ENCODE measurements at places on chromosomes 4 and X.

GRCh38 chrX:53262189-53262917 lies 19.0 kb downstream of the IQSEC2 start:
- DNase-seq, result no peak

- DNase-seq, result no peak
Measured at GRCh38 chr4:3096202-3096601, 21.7 kb downstream of the HTT start.

- no peak for DNase-seq
Measured at GRCh38 chrX:134452596-134452995, 7.4 kb upstream of the HPRT1 start.

DNA sequence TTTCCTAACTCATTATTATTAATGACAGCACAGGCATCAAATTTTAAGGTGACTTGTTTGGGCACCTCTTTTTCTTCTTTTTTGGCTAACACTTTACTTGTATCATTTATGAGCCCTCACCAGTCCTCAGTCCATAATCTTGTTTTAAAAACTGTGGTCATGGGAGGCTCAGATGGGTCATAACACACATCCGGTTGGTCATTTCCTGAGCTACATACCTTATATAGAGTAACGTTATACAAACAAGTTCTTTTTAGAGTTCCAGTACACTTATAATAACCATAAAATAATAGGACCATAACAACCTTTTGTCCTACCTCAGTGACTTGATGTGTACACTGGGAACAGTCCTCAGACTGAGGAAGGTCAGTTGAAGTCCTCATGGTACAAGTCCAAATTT lies 21.1 kb upstream of the PLS3 start:
- no peak for DNase-seq

DNA sequence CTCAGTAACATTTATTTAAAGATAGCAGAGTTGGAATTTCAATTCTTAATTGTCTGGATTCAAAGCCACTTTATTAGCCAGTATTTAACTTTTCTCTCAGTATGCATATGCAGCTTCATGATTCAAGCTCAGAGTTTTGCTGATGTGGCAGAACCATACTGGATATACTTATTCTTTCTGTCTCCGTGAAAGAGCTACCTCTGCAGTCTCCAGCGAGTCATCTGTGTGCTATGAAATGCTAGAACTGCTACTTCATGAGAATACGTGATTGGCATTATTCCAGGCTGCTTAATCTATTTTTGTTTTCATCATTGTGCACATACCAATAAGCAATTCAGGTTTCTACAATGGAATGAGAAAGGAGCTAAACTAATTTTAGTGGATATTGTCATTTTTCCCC lies 743.7 kb downstream of the C4orf33 start:
- DNase-seq, result no peak

DNA sequence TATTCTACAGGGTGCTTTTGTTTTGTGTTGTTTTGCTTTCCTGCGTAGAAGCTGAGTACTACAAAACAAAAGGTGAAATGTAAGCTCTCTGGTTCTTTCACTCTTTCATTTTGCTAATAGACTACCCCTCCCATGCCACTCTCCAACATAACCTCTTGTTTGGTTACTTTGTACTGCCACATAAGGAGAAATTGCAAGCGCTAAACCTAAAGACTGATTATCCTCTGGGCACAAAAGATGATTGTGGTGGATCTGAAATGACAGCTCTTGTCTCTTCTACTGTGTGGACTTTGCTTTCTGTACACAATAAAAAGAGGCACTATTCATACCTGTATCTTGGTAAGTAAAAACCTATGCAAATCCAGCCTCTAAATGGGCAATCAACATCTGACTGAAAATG lies 5.3 kb downstream of the MBNL3 start:
- no peak for DNase-seq

DNA sequence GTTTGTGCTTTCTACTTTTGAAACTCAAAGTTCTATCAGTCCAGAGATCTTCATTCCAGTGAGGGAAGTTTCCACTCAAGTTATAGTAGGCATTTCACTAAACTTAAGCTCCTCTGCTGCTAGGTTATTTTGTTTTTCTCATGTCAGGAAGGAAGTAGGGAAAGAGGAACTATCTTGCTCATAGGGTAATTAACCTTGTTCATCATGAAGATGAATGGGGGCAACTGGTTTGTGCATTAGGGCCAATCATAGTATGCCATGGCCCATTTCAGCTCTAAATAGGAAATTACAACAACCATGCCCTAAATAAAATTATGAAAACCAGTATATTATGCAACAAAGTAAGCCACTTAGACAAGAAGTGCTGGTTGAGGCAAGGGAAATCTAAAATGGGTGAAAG lies 804.7 kb upstream of the NDST4 start:
- DNase-seq, result no peak

- no peak for DNase-seq
Measured at GRCh38 chr4:36332782-36333131, 51.3 kb downstream of the DTHD1 start.

DNA sequence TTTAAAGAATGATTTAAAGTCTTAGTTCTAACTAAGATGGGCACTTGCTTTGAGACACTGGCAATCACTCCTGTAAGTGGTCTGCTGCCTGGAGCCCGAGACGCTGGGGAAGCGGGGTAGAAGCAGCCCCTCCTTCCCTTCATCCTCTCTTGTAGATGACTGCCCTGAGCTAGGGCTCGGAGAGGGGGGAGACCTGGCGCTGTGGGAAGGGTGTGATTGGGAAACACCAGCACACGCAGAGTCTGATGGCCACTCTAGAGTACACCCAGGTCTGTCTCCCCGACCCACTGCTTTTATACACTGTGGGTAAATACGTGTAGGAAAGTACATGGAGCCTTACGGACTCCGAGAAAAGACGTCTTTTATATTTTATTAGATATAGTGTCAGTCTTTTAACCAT lies 24.0 kb downstream of the LRP2BP start:
- DNase-seq, result no peak

GRCh38 chr4:10079256-10079655 lies 37.3 kb downstream of the WDR1 start:
- DNase-seq, result no peak

DNA sequence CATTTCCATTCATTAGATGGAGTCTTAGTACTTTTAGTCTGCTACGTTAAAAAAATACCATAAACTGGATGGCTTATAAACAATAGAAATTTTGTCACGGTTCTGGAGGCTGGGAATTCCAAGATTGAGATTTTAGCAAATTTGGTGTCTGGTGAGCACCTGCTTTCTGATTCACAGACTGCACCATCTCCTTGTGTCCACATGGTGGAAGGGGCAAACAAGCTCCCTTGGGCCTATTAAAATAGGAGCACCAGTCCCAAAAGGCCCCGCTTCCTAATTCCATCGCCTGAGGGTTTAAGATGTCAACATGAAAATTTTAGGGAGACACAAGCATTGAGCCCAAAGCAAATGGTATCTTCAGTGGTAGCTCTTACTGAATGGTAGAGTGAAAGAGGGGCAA lies 120.5 kb upstream of the MAP9 start:
- no peak for DNase-seq

GRCh38 chr4:160825644-160826338 lies 1338.0 kb downstream of the FSTL5 start:
- no peak for DNase-seq

DNA sequence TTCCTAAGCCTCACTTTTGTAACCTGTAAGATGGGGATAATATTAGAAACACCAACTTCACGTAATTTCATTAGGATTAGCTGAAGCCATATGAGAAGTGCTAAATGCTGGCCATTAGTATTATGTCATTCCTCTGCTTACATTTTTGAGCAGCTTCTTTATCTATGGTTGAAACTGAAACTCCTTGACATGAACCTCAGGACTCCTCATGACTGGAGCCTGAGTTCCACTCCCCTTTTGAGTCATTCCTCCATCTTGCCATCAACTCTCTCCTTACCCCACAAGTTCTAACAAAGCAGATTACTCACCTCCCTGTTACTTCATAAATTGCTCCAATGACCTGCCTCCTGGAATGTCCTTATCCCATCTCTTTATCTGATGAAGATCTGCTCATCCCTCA lies 123.2 kb upstream of the KCNIP4 start:
- DNase-seq, result no peak

DNA sequence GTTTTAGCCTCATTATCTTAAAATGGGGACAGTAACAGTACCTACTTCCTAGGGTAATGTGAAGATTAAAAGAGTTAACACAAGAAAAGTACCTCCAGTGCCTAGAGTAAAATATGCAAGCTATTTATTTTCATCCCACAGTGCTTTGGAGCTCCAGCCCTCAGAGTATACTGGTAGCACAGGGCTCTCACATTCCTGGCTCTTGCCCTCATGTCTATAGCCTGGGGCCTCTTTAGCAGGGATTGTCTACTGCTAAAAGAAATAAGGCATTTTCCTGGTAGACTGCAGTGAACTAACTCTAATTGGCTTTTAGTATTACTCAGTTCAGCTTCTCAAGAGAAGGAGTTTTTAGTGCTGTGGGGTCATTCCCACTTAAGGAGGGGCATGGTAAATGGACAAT lies 60.8 kb downstream of the RRAGB start:
- no peak for DNase-seq

- peak; percentile 5 for DNase-seq
Measured at GRCh38 chr4:17197070-17197469, 298.6 kb upstream of the LDB2 start.

DNA sequence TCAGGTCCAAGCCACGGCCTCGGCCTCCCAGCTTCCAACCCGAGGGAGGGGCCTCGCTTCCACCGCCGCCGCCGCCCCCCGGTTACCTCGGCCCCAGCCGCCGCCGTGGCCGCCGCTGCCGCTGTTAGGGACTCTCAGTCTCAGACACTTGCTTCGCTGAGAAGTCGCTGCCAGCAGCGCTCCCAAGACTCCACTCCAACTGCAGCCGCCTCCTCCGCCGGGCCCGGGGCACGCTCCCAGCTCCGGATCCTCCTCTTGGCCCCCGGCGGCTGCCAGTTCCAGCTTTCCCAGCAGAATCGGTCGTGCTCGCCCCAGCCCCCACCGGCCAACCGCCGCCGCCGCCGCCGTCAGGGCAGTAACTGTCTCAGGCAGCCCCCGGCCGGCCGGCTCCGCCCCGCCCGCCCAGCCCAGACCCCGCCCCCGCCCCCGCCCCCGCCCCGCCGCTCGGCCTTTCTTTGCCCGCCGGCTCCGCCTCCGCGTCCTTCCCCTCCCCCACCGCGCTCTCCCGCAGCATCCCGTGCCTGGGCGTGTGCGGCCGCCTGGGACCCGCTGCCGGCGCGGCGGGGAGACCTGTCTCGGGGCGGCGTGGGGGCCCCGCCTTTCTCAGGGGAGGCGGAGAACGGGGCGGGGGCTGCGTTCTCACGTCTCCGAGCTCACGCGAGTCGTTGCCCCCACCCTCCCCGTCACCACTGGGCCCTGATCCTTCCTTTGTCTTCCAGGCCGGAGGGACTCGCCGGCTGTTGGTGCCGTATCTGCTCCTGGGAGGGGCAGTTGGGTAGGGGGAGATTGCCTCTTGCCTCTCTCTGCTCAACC lies at the start of gene ANKRD50:
ANKRD50 (minus strand) TSS at position 361 of the 813 bp plus-strand sequence. CDS start 2,221 bp downstream, outside the sequence.
- DNase-seq, result peak; percentile 83

DNA sequence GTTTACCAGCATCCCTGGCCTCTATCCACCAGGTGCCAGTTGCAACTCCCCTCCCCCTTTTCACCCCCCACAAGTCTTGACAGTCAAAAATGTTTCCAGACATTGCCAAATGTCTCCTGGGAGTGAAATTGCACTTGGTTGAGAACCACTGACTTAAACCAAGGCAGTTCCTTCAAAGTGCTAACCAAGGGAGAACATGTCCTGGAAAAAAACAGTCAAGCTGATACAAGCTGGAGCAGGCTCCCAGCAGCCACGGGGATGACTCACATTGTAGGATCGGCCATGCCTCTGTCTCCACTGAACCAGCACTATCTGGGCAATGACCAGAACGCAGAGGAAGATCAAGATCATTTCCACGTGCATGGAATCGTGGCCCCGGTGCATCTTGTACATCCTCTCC lies 11.4 kb downstream of the RNF175 start:
- DNase-seq, result no peak

DNA sequence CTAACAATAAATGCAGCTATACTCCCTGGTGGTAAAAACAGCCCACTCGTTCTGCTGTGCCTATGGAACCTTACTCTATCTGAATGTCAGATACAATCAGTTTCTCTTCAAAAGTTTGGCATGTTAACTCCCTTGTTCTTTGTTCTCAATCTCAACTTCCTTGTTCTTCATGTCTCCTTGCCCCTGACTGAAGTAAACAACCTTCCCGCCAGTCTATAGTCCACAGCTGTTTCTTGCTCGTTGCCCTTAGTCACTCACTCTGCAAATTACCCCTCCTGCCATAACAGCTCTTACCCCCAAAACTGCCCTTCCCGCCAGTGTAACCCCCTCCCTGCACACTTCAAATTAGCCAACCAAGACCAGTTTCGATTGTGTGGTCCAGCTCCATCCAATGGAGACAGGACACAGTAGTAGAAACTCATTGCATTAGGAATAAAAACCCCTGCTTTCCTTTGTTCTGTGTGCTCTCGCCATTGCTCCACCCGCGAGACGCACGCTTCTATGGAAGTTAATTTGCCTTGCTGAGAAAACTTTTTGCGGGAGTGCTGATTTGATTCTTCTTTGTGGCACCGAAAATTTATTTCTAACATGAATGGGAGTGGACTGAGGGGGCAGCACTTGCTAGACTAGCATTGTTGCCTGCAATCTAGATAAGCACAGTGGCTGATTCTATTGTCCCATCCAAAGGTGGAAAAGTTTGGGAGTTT lies 7.1 kb upstream of the GPR82 start:
- no peak for DNase-seq

DNA sequence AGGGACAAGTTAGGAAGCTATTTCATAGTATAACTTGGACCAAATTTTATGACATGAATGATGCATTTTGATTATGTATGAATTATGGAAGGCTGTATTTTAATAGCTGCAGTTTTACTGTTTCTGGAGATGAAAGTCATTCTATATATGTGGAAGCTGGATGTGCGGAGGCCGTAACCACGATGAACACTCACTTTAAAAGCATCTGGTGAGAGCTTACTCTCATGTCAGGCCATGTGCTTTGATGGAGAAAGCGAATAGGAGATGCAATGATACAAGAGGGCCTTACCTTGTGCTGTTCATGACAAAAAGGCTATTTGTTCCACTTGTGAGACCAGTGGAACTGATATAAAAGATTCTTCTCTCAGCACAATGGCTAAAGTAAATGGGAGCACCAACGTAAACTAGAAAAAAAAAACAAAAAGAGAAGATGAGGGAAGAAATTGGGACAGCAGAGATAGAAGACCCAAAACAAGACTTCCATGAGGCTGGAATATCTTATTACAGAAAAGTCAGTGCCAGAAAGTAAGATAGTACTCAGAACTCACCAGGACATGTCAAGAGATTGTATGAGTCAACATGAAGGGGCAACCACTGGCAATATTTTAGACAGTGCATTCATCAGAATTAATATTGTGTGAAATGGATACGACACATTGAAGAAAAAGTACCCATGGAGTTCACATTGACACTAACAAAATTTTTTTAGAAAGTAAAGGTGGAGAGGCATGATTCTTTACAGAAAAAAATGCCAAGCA lies 63.3 kb upstream of the GAB1 start:
- no peak for DNase-seq
